HFFc6 (cell line): ENCODE measurements at places on chromosomes 12 and 14. TPM values are rescaled to one million over a fixed set of nuclear protein-coding genes. Genes with fewer than 3 reads are reported as not detected.

The CLEC4C gene
- total RNA-seq, result not detected in 3 replicates

DNA sequence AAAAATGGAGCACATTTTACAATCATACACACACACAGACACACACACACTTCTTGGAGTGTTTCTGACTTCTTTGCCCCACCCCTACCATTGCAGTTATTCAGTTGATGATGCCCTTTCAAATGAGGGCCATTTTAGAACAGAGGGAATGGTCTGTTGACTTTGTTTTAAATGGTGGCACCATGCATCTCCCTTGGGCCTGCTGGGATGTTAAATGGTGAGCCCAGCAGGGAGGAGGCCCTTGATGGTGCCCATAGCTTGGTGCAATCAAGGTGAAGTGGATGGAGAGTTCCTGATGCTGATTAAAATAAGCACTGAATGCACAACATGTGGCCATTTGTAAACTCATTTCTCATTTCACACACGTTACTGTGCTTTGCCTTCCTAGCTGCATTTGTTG is 13.3 kb downstream of the C12orf75 start:
- no peak for DNase-seq

DNA sequence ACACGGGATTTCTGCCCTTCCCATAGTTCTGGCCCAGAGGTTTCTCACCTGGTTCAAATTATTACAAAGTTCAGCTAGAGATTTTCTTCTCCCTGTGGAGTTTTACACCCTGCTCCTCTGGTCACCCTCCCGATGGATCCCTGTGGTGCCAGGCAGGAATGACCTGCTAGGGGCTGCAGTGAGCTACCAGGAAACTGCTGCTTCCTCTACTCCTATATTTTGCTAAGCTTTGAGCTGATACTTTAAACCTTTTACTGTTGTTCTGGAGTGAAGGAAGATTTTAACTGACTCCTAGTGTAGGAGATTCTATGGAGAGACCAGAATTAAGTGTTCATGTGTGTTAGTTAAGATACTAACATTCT is 30.4 kb upstream of the LRIG3 start:
- DNase-seq, result no peak

- peak; percentile 12 for DNase-seq
Observed at GRCh38 chr14:91649930-91650329, 82.0 kb downstream of the CATSPERB start.

The TAS2R13 gene
- total RNA-seq, result 0.17 to 0.24 TPM in 2 of 3 replicates, not detected in the other

- no peak for DNase-seq
Observed at GRCh38 chr12:66596199-66596598, 82.7 kb downstream of the GRIP1 start.

GRCh38 chr12:24597580-24597979 is 351.3 kb downstream of the BCAT1 start:
- no peak for DNase-seq

GRCh38 chr14:63676615-63677014 is 34.9 kb upstream of the WDR89 start:
- DNase-seq, result no peak

DNA sequence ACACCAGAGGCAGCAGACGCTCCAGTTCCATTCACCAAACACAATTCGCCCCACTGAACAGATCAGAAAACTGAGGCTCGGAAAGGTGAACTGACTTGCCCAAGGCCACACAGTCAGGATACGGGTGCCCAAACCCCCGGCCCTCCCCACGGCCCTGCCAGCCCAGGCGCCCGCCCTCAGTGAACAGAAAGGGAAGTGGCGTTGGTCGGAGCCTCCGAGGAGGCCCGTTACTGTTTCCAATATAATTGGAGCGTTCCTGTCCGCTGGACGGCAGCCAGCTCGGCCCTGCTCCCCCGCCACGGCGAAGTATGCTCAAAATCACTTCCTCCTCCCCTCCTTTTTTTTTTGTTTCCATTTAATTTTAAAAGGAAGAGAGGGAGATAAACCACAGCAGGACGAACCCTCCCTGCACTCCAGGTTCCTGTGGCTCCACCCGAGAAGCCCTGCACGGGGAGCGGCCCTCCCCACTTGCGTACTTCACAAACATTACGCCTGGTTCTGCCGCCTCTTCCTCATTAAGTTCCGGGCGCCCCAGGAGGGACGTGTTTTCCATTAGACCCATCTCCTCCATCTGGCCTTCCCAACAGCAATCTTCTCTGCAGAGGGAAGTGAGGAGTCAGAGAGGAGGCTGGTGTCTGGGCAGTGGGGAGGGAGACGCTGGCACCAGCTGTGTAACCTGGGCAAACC is 61.1 kb downstream of the NCOR2 start:
- DNase-seq, result no peak

DNA sequence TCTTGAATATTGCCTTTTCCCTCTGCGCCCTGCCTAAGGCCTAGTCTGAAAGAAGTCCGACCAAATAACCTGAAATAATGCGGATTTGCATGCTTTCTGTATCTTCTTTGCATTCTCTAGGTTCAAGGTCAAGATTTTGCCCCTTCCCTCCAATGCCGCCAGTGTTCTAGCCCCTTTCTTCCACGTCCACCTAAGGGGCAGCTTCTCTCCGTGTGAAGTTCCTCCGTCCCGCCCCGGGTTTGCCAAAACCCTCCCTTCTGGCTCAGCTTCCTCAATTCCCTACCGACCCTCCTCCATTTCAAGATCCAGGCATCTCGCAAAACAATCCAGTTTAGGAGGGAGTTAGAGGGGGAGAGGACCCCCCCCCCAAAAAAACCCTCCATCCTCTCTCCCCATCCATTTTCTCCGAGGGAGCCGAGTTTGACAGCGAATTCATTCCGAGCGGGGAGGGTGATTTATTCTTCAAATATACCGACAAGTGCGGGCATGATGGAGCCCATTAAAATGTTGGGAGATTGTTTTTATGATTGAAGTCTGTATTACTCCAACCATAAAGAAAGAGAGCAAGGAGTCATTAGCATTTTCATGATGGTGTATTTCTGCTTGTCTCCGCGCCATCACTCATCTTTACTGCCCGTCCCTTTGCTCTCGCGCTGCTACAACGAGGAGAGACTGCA is 20.9 kb upstream of the ATP5MC2 start:
- DNase-seq, result no peak

- DNase-seq, result no peak
Observed at GRCh38 chr12:95238150-95238549, 20.5 kb downstream of the VEZT start.

The ACSS3 gene
- 0.50 to 1.1 TPM (median 0.93 TPM) in 3 replicates for total RNA-seq

DNA sequence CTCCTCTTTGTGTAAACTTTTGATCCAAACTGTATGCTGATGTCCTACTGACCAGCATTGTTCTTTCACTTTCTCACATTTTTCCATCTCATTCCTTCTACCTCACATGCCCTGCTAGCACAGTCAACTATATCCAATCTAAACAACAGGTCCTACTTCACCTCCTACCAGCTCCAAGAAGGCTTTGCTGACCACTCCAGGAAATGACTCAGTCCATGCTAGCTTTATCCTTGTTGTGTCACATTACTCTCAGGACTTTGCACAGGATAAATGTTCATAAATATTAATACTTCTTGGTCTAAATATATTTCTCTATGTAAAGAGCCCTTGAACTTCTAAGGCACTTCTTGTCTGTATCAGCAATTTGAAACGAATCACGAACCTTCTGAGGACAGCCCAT is 64.9 kb upstream of the PCED1B start:
- peak; percentile 87 for DNase-seq

DNA sequence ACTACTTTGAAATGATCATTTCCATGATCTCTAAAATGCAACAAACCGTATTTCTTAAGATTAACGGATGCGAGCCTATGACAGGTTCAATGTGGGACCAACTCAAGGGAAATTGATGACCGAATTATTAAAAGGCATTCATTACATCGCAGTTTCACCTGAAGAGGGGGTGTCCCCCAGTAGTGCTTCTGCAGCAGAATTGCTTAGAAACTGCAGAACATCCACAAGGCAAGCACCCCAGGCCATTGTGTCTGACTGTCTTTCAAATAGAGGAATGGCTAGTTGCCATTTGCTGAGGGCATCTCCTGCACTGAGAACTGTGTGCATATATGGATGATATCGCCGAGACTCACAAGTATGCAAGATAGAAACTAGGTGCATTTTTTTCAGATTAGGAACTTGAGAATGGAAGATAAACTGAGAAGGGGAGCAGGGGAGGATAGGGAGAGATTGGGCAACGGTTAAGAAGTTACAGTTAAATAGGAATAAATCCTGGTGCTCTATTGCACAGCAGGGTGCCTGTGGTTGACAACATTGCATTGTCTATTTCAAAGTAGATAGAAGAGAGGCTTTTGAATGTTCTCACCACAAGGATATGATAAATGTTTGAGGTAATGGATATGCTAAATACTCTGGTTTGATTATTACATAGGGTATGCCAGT is 234.3 kb upstream of the PLEKHG7 start:
- DNase-seq, result no peak

- no peak for DNase-seq
Observed at GRCh38 chr12:107459641-107460040, 226.0 kb upstream of the PWP1 start.

DNA sequence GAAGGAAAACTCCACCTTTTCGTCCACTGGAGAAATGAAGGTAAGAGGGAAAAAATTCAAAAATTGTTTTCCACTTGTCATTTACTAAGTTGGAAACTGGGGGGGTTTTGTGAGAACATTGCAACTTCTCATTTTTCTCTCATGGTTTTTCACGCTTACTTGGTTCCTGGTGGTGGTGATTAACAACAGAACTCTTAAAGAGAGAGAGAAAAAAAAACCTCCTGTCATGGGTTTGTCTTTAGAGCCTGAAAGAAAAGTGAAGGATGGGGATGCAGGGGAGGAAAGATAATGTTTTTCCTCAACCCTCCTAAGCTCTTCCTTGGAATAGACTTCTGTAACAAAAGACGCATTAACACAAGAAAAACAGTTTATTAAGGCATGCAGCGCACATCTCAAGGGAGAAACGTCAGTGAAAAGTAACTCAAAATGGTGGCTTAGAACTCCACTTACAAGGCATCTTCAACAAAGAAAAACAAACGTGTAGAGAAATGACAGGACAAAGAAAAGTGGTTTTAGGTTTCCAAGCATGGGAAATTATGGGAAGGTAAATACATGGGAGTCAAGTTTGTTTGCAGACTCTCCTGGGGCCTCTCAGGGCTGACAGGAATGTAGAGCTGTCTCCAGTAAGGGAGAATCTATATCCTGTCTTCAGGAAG is 81.9 kb upstream of the ATF7IP start:
- DNase-seq, result no peak

DNA sequence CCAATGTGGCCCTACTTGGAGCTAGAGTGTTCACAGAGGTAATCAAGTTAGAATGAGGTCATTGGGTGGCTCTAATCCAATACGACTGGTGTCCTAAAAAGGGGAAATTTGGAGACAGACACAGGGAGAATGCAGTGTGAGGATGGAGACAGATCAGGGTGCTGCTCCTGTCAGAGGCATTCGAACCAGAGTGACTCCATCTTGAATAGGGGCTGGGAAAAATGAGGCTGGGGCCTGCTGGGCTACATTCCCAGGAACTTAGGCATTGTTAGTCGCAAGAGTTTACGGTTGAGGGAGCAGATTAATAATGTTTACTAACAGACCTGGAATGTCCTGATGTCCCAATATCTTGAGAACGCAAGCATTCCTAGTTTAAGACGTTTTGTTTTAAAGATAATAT is 20.2 kb downstream of the TNFAIP2 start:
- DNase-seq, result peak; percentile 56

DNA sequence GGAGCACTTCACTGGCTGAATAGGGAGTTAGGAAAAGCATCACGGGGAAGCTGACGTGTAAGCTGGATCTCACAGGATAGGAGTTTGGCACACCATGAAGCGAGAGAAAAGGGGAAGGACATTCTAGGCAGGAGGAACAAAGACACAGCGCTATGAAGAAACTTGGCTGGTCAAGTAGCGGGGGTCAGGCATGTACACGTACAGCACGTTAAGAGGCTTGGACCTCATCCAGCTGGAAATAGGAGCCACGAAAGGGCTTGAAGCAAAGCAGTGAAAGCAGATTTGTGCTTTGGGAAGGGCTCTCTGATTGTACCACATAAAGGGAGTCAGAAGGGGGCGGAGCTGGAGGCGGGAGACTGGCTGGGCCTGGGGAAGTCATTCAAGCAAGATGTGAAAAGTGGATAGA is 19.6 kb upstream of the GALNT8 start:
- DNase-seq, result no peak

The INHBC gene
- total RNA-seq, result not detected in 3 replicates

- DNase-seq, result no peak
Observed at GRCh38 chr14:90687680-90688079, 128.6 kb downstream of the TTC7B start.

The AKAP6 gene
- 6.1 to 9.6 TPM (median 7.4 TPM) in 3 replicates for total RNA-seq

GRCh38 chr12:108099073-108099472 is 30.0 kb upstream of the WSCD2 start:
- no peak for DNase-seq

DNA sequence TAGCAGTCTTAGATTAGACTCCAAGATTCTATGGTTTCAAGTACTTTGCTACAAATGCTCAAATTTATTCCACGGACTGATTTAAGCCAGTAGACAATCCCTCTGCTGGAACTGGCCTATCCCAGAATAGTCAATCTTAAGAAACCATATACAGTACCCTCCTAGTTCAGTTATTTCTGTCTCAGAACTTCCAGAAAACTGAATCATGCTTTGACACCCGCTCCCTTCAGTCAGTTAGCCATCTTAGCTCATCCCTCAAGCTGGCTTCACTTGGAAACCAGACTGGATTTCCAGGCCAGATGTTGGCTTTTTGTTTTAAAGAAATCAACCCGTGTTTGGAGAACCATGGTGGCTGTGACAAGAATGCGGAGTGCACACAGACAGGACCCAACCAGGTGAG is 125.5 kb downstream of the NT5DC3 start:
- DNase-seq, result no peak

- DNase-seq, result no peak
Observed at GRCh38 chr12:24718617-24719016, 230.3 kb downstream of the BCAT1 start.

The DEPDC4 gene
- total RNA-seq, result 1.0 to 1.5 TPM (median 1.4 TPM) in 3 replicates

GRCh38 chr12:92561543-92561899 is 141.3 kb upstream of the PLEKHG7 start:
- DNase-seq, result peak; percentile 69

The CMKLR1 gene
- not detected in 2 replicates for total RNA-seq

The SIX6 gene
- total RNA-seq, result not detected in 2 replicates

DNA sequence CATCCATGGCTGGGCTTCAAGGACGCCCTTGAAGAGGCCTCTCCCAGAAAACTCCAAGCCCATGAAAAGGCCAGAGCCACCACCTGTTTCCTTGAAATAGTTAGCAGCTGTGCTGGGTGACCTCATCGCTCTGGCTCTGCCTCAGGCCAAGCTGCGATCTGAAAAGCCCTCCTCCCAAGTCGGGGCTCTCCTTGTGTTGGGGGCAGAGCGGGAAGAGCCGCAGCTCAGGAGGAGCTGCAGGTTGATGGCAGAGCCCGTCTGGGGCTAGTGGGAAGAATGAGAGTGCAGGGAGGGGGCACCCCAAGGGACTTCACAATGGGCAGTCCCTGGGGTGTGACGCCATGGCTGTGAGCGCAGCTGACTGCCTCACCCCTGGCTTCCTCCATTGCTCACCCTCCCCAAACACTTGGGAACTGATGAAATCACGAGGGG is 50.0 kb upstream of the STON2 start:
- no peak for DNase-seq

GRCh38 chr14:51717766-51718165 is 66.1 kb downstream of the FRMD6 start:
- DNase-seq, result no peak
